ENCODE measurements at places on chromosomes 16 and 17.

DNA sequence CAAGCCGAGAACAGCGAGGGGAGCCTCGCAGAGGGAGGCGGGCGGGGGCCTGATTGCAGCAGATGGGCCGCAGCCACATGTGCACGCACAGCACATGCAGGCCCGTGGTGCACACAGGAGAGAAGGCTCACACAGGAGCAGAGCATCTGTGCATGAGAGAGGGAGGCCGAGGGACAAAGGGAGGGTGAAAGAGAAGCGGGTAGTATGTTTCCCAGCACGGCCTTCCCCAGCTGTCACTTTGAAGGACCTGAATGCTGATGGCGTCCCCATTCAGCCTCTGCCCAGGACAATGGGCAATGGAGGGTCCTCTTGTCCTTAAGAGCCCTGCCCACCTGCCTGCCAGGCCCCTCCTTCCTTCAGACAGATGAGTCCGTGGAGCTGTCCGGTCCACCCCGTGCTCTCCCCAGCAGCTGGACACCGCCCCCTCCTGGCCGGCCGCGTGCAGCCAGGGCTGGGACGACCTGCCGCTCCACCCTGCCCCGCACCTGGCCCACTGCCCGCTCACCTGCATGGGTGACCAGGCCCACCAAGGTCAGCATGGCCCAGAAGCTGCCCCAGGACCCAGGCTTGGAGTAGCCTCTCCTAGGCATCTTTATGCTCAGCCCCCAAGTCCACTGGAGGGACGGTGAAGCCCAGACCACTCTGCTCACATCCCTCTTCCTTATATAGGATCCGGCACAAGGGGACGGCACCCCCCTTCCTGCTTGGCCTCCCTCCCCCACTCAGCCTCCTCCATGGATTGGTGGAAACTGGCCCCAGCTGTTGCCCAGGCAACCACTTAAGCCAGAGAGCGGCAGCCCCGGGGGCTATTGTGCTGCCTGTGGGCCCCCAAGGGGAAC lies at the start of gene BTBD17:
BTBD17 (minus strand) TSS at position 639 of the 839 bp plus-strand sequence; CDS start at position 590, 49 bp downstream.
- no peak for DNase-seq

- no peak for DNase-seq
These were observed 13.4 kb upstream of the HERPUD1 start for GRCh38 chr16:56918467-56919012.

GRCh38 chr17:29591146-29591736 lies 1.7 kb upstream of the ANKRD13B start:
- DNase-seq = no peak

GRCh38 chr17:27549251-27549893 lies 81.6 kb upstream of the LGALS9 start:
- no peak for DNase-seq

- no peak for DNase-seq
These were observed 2.3 kb downstream of the RAB11FIP4 start for GRCh38 chr17:31393749-31394146.

DNA sequence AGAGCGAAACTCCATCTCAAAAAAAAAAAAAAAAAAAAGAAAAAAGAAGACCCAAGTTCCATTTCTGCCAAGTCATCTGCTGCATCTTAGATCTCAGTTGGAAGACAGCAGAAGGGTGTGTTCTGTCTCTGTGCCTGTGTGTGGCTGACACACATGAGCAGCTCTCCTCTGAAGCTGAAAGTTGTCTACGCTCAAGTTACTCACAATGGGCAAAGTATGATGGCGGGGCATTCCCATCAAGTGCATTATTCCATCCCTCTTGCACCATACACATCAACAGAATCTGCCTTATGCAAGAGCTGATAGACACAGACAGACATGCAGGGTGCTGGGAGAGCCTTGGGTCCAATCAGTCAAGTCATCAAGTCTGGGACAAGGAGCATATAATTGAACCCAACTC lies 402.2 kb downstream of the XYLT1 start:
- DNase-seq = no peak

- DNase-seq = no peak
These were observed 4.1 kb downstream of the ACE start for GRCh38 chr17:63480826-63481487.

DNA sequence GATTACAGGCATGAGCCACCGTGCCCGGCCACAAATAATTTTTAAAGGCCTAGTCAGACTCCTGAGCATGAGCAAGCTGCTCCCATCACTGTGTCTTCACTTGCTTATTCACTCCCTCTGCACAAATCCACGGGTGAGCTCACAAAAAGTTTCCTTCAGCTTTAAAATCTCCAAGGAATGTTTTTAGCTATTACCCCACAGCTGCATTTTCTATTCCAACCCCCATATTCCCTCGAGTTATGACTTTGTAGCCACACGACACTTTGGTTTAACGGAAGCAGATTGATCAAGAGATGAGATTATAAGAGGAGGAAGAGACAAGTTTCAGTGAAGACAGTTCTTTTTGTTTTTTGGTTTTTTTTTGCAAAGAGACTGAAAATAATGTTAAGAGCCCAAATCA lies 49.1 kb upstream of the SLC25A19 start:
- DNase-seq = no peak

- DNase-seq = no peak
These were observed 10.5 kb downstream of the SRL start for GRCh38 chr16:4231367-4231766.

GRCh38 chr17:73347351-73347750 lies 35.5 kb upstream of the CDC42EP4 start:
- DNase-seq = no peak

Measured in NT2/D1 (cell line).